ENCODE measurements at places on chromosomes 6 and 20. TPM values are rescaled to one million over a fixed set of nuclear protein-coding genes. Genes with fewer than 3 reads are reported as not detected.
A peak's percentile ranks its signal among the peaks of the same experiment; 100 is the strongest.

- DNase-seq = peak; percentile 12
Observed at GRCh38 chr6:6494677-6495076, 93.8 kb upstream of the LY86 start.

DNA sequence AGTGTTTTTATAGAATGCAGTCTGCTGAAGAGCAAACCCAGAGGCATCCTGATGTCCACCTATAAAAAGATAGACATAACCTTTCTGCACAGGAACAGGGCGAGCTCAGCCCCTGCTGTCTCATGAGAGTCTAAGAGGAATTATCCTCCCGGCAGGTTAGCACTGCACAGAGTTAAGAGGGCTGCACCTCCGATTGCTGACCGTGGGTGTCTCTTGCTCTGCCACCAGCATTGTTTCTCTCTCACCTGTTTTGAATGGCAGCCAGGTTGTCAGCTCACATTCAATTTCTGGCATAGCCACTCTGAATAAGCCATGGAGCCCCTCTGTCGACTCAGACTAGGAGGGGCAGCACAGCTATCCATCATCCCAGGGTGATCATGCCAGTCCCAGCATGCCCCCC is 211.2 kb downstream of the PHACTR1 start:
- DNase-seq = no peak

GRCh38 chr6:15661853-15662325 is 939 bp downstream of the DTNBP1 start:
- DNase-seq = no peak

DNA sequence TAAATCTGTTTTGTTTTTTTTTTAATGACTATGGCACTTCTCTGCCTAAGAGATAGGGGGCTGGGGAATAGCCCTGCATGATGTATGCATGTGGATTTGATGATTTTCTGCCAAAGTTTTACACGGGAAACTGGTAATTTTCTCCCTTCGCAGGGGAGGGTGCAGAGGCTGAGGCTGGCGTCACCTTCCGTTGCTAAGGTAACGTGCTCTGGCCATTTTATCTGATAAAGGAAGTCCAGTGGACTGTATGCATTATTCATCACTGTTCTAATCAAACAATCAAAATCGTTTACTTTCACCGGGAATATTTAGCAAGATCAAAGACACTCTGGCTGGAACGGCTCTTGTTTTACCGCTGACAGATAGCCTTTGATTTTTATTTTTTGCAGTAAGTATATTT is 789 bp downstream of the PHACTR1 start:
- no peak for DNase-seq

The LTB gene
- polyA plus RNA-seq = 19.7 TPM

The AIG1 gene
- 244 TPM for polyA plus RNA-seq

The LY6G6F gene
- not detected for polyA plus RNA-seq

The HLA-DQA1 gene
- 54.9 TPM for polyA plus RNA-seq

DNA sequence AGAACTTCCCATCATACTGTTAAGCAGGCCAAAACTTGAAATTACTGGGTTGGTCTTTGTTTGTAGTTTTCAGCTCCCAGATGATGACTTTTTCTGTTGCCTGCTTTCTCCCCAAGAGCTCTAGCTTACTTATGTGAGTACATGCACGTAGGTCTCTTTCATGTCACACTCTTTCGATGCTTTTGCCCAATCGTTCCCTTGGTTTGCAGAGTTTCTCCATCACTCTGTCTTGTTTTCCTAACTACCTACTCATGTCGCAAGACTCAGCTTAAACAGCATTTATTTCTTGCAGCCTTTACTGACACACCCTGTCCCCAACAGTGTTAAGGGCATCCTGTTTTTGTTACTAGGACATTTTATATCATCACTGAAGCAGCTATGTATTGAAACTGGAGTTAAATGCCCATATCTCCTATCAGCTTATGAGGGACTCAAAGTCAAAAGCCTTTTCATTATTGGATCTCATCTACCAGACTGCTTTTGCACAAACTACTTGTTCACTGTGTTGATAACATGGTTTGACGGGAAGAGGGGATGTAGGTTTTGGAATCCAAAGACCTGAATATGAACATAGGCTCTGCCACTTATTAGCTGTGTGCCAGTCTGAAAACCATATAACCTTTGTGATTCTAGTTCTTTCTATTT is 2.9 kb downstream of the ARG1 start:
- no peak for DNase-seq

DNA sequence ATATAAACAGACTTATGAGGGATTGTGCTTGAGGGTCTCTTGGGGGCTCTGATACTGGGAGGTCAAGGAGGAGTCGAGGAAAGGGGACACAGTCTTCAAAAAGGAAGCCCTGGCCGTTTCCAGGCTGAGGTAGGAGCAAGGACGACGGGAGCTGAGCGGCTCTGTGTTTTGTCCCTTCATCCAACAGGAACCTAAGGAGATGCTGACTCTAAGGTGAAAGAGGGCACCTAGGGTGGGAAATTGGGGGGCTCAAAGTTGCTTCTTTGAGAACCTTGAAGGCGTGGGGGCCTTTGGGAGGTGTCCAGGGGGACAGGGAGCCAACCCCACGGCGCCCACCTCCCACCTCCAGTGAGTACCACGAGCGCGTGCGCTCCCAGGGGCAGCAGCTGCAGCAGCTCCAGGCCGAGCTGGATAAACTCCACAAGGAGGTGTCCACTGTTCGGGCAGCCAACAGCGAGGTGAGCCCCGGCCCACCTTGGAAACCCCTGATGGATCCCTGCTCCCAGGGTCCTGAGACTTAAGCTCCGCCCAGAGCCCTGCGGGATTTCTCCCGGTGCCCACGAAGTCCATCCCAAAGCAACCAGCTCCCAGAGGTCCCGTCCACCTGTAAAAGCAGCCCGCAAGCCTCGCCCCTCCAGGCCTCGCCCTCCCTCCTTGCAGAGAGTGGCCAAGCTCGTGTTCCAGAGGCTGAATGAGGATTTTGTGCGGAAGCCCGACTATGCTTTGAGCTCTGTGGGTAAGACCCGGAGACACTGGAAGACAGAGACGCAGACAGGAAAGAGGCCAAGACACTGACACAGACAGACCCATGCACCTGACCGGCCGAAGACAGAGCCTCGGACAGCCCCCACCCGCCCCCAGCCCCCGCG is 2.9 kb downstream of the SPAG4 start:
- DNase-seq = peak; percentile 25

- DNase-seq = peak; percentile 81
Observed at GRCh38 chr6:168834801-168835200, 393.8 kb downstream of the SMOC2 start.

Measured in small intestine (tissue), 16 donors.